Putamen (tissue), 1 donor: ENCODE measurements at places on chromosomes 2 and 18.

- DNase-seq: peak; percentile 50
Observed at GRCh38 chr2:162490052-162490717, 146.3 kb downstream of the GCA start.

GRCh38 chr2:168355121-168355520, 101.0 kb upstream of the CERS6 start:
- DNase-seq: no peak

DNA sequence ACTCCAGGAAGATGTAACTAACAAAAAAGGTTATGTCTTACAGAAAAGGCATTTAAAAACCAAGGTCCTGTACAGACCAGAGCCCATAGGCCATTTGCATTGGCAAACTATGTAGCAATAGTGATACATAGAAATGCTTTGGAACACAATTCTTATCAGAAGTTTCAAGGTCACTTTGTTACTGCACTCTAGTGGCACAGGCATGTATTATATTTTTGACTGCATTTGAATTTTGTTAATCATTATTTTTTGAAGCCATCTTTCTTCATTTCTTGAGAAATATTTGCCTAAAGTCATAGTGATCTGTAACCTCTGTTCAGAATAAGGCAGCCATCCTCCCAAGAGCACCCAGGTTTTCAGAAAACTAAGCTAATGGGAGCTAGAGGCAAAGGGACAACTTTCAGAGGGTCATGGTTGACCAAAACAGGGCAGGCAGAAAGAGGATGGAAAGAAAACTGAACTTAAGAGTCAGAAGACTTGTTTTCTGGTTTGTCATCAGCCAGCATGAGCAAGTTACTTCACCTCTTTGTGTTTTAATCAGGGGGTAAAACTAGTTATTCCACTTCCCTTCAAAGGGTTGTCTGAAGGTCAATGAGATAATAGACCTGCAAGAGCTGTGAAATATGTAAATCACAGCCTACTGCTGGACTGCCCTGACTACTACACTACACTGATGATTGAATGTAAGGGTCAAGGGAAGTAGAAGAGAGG, 41.5 kb downstream of the SLC38A11 start:
- no peak for DNase-seq

DNA sequence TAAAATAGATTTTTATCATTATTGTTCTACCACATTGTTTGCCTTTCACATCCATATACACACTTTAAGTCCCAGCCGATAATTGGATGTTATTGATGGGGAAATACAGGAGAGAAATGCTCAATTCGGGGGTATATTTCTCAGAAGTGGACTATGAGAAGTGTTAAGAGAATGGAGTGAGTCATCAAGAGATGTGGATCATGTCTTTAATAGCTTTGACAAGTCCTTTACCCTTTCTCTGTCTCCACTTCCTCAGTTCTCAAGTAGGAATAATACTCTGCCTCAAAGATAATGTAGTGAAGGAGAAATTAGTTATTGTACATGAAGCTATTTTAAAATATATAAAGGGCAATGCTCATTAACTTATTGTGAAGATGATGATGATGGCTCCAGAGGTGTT, 1017.6 kb upstream of the PIK3C3 start:
- no peak for DNase-seq

GRCh38 chr2:74278694-74279093, 64.5 kb downstream of the SLC4A5 start:
- DNase-seq: no peak

- peak; percentile 50 for DNase-seq
Observed at GRCh38 chr18:37502036-37502435, 63.6 kb downstream of the CELF4 start.

DNA sequence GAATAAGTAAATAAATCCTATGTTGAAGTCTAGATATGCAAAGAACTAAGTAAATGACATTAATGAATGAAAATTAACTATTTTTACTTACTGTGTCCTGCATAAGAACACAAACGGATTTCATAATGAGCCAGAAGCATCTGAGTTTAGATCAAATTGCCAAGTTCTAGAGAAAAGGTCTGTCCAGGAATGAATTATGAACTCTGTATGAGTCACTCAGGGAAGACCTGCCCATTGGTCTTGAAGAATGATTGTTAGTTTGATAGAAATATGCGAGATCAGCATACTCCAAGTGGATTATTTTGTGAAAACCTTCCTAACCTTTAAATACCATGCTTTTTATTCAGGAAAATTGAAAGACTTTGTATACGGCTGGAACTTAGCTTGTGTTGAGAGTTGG, 189.5 kb downstream of the DOK6 start:
- DNase-seq: no peak

GRCh38 chr2:219508444-219508734, 5.9 kb upstream of the ASIC4 start:
- DNase-seq: no peak

- DNase-seq: no peak
Observed at GRCh38 chr2:15955232-15955988, 15.1 kb downstream of the MYCN start.

- no peak for DNase-seq
Observed at GRCh38 chr2:3280683-3281520, 96.7 kb downstream of the EIPR1 start.

DNA sequence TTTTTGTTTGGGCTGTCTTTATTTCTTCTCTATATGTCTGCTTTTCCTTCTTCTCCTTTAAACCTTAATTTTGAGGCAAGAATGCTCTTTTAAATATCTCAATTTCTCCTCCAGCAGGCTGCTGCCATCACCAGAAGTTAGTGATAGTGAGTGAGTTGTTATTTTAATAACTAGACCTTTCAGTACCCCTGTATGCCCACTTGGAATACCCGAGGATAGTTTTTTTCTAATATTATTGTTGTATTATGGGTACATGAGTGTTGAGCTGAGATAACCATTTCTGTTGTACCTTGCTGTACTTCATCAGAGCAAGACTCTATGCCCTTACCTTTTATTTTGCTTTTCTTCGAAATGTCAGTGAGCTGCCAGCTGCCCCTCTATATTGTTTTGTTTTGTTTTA, 50.1 kb downstream of the PPM1B start:
- no peak for DNase-seq
